Lung (tissue), 17 donors: ENCODE measurements at places on chromosomes 1 and 21. TPM values are rescaled to one million over a fixed set of nuclear protein-coding genes. Genes with fewer than 3 reads are reported as not detected.

- DNase-seq: no peak
- H3K27ac ChIP-seq: peak overlapping the region; percentile 13
- H3K4me1 ChIP-seq: peaks cover 10% of the 10 kb centered on the region
- no peaks in the 10 kb centered on the region for H3K27me3 ChIP-seq
- no peak overlapping the region for H3K4me3 ChIP-seq
- no peaks in the 10 kb centered on the region for H3K36me3 ChIP-seq
Observed at GRCh38 chr1:44676484-44677200, 2.1 kb downstream of the ARMH1 start.

DNA sequence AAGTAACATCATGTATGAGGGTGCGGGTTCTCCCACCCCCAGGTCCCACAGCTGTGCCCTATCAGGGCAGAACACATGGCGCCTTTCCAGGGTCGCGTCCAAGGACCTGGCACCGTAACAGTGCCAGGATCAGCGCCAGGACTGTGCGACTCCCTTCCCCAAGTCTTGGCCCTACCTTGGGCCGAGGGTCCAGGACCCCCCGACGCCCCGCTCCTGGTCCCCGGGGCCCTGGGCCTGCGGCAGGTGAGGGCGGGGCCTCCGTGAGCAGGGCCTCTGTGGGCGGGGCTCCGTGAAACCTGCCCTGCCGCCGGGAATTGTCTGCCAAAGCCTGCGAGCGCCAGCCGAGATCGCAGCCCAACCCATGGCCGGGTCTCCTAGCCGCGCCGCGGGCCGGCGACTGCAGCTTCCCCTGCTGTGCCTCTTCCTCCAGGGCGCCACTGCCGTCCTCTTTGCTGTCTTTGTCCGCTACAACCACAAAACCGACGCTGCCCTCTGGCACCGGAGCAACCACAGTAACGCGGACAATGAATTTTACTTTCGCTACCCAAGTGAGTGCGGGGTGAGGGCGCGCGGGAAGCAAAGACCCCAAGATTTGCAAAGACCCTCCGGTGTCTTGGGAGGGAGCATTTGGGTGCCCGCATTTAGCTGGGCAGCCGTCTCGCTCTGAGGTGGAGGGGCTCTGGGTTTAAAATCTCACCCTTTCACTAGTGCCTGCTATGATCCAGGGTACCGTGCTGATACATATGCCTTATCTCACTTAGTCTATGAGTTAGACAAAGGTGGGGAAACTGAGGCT is at the start of gene RHBG:
RHBG (plus strand) TSS at position 323 of the 796 bp plus-strand sequence; CDS start at position 362, 39 bp downstream.
- H3K4me1 ChIP-seq: no peaks in the 10 kb centered on the region
- DNase-seq: peak; percentile 26
- H3K36me3 ChIP-seq: no peaks in the 10 kb centered on the region

DNA sequence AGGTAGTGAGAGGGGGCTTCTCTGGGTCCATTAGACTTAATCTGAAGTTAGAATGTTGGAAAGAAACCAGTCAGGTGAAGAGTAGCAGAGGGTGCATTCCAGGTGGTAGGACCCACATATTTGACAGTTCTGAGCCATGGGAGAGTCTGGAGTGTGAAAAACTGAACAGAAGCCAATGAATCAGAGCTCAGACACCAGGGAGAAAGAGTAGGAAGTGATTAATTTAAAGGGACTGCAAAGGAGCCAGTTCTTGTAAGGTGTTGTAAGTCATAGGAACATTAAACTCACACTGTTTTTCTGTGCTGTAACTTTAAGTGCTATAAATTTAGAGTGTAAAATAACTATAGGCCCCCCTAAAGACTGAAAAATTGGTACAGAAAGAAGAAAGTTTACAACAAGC is 5.9 kb upstream of the DHX9 start:
- no peaks in the 10 kb centered on the region for H3K27me3 ChIP-seq
- H3K36me3 ChIP-seq: no peaks in the 10 kb centered on the region
- no peak overlapping the region for H3K4me3 ChIP-seq
- H3K27ac ChIP-seq: no peak overlapping the region
- H3K4me1 ChIP-seq: no peaks in the 10 kb centered on the region

DNA sequence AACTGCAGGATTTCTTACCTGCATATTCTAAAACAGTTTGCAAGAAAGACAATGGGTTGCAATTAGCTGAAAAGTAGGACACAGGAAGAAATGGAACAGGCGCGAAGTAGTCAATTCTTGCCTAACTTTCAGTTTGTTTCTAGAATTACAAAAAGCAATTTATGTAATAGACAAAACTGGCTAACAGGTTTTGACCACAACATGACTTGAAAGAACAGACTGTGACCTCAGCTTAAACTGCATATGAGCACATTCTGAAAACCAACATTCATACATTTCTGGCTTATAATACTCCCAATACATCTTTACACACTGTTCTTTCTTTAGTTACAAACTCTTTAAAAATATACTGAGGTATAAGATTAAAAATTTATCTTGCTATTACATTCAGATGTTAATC is 405.9 kb upstream of the B3GALT2 start:
- H3K27me3 ChIP-seq: no peaks in the 10 kb centered on the region
- peaks cover 5% of the 10 kb centered on the region for H3K4me1 ChIP-seq
- no peak for DNase-seq
- H3K36me3 ChIP-seq: no peaks in the 10 kb centered on the region
- no peak overlapping the region for H3K4me3 ChIP-seq
- H3K27ac ChIP-seq: no peak overlapping the region

GRCh38 chr1:9900142-9901043 is 9.7 kb downstream of the CTNNBIP1 start:
- peak; percentile 90 for DNase-seq
- H3K36me3 ChIP-seq: no peaks in the 10 kb centered on the region
- H3K27me3 ChIP-seq: no peaks in the 10 kb centered on the region
- H3K4me1 ChIP-seq: peaks cover 9% of the 10 kb centered on the region

- peak within 1 kb of the TSS; percentile 15 for H3K4me3 ChIP-seq
- peak; percentile 84 for DNase-seq
- peaks cover 31% of the 10 kb centered on the region for H3K4me1 ChIP-seq
- H3K27me3 ChIP-seq: no peaks in the 10 kb centered on the region
- no peak within 1 kb of the TSS for H3K27ac ChIP-seq
- no peaks in the 10 kb centered on the region for H3K36me3 ChIP-seq
Observed at GRCh38 chr1:14598498-14599182, at the start of gene KAZN. KAZN (plus strand) TSS chr1:14598685.

DNA sequence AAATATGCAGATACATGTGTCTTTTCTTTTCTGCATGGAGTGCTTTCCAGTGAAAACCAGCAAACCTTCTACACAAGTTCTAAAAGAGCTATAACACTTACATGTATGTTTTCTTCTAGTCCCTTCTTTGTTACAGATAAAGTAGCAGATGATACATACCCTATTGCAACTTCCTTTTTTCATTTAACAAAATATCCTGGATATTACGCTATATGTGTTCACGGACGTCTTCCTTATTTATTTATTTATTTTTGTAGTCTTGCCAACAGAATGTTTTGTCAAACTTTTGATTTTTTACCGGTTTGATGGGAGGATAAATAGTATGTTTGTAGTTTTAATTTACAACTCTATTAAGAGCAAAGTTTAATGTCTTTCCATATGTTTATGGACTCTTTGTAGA is 5.2 kb upstream of the GALNT2 start:
- no peak for DNase-seq
- no peak overlapping the region for H3K4me3 ChIP-seq
- no peak overlapping the region for H3K27ac ChIP-seq

GRCh38 chr1:206590025-206590758 is 22.1 kb downstream of the EIF2D start:
- no peak overlapping the region for H3K4me3 ChIP-seq
- H3K36me3 ChIP-seq: peaks cover 52% of the 10 kb centered on the region
- DNase-seq: no peak
- H3K27ac ChIP-seq: no peak overlapping the region
- H3K4me1 ChIP-seq: no peaks in the 10 kb centered on the region
- H3K27me3 ChIP-seq: no peaks in the 10 kb centered on the region

DNA sequence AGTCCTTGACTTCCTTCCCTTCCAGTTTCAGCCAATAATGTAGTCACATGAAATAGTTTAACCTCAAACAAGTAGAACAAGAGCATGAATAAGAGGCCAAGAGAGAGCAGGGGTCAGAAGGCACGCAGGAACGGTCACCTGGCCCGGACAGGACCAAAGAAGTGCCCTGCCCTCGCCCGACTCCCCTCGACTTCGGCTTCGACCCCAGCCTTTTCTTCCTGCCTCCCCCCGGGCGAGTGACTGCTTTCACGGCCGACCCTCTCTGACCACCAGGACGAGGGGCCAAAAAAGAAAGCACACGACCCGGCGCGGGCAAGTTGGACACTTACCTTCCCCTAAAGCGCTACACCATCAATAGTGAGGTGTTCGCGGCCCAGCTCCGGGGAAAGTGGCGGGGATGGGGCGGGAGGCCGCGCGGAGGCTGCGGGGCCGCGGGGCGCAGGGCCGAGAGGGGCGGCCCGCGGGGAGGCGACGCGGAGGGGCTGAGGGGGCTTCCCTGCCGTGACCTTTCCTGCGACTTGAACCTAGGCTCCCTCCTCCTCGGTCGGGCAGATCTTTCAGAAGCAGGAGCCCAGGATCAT is 519 bp downstream of the RERE start:
- H3K4me3 ChIP-seq: peak overlapping the region; percentile 66
- no peaks in the 10 kb centered on the region for H3K27me3 ChIP-seq
- peak; percentile 50 for DNase-seq
- peak overlapping the region; percentile 80 for H3K27ac ChIP-seq

GRCh38 chr1:222547944-222548671 is at the start of gene HHIPL2:
HHIPL2 (minus strand) TSS chr1:222548104; CDS start chr1:222548044, 60 bp downstream.
- no peak for DNase-seq
- H3K27ac ChIP-seq: no peak within 1 kb of the TSS
- H3K27me3 ChIP-seq: no peaks in the 10 kb centered on the region
- no peaks in the 10 kb centered on the region for H3K36me3 ChIP-seq

- no peaks in the 10 kb centered on the region for H3K36me3 ChIP-seq
- no peaks in the 10 kb centered on the region for H3K4me1 ChIP-seq
- H3K27me3 ChIP-seq: no peaks in the 10 kb centered on the region
- no peak overlapping the region for H3K4me3 ChIP-seq
- H3K27ac ChIP-seq: no peak overlapping the region
Observed at GRCh38 chr1:63557365-63557987, 34.2 kb downstream of the EFCAB7 start.

- peak; percentile 20 for DNase-seq
- H3K36me3 ChIP-seq: no peaks in the 10 kb centered on the region
- no peaks in the 10 kb centered on the region for H3K4me1 ChIP-seq
- no peak overlapping the region for H3K4me3 ChIP-seq
- no peak overlapping the region for H3K27ac ChIP-seq
Observed at GRCh38 chr1:224589006-224589405, 27.1 kb upstream of the CNIH3 start.

GRCh38 chr1:115134231-115134630 is 44.9 kb upstream of the TSPAN2 start:
- DNase-seq: no peak
- H3K4me1 ChIP-seq: peaks cover 2% of the 10 kb centered on the region
- H3K27ac ChIP-seq: peak overlapping the region; percentile 11
- no peaks in the 10 kb centered on the region for H3K36me3 ChIP-seq
- H3K4me3 ChIP-seq: no peak overlapping the region

DNA sequence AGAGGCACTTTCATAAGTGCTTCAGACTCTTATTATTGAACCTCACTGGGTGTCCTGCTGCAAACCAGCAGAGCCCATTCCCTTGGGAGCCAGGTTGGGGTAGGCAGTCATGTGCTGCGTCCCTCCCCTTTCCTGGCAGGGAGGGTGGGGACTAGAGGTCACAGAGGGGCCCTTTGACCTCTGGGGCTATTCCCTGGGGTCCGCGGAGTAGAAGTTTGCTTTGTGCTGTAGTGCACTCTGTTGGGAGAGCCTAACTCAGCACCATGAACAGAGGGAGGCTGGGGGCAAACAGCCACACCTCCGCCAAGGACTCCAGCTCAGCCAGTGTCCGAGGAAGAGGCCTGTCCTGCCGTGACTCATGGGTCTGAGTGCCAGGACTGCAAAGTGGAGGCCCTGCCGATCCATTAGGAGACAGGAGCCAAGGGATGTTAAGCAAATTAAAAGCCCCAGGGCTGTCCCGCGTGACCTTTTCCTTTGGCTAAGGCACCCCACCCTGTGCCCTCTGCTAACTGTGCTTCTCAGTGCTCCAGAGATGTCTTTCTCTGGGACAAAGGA is 3.0 kb upstream of the IGSF21 start:
- no peak for DNase-seq
- peaks cover 46% of the 10 kb centered on the region for H3K27me3 ChIP-seq
- H3K36me3 ChIP-seq: no peaks in the 10 kb centered on the region

The MSH4 gene
- 0.34 TPM for total RNA-seq

The KRTAP12-2 gene
- not detected for total RNA-seq

The LINGO4 gene
- total RNA-seq: not detected

The UBL4B gene
- not detected for total RNA-seq

The C1orf210 gene
- 24.7 TPM for total RNA-seq
